ENCODE measurements at places on chromosomes 5 and 9.

GRCh38 chr9:32401488-32401887 lies 17.0 kb downstream of the ACO1 start:
- DNase-seq = no peak

DNA sequence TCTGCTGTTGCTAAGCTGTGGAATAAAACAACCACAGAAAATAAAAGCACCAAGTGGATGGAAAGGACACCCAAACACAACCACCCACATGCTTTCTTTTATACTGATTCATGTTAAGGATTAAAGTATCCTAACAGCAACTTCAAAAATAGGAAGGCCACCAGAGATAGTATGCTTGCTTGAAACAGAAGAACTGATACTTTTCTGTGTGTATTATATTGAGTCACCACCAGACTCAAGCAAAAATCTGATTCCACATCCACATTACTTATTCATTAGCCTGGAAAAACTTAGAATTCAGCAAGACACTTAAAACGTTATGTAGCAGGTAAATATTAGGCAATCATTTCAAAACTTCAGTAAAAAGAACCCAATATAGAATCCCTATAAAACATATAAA lies 52.3 kb downstream of the ZDHHC21 start:
- no peak for DNase-seq

DNA sequence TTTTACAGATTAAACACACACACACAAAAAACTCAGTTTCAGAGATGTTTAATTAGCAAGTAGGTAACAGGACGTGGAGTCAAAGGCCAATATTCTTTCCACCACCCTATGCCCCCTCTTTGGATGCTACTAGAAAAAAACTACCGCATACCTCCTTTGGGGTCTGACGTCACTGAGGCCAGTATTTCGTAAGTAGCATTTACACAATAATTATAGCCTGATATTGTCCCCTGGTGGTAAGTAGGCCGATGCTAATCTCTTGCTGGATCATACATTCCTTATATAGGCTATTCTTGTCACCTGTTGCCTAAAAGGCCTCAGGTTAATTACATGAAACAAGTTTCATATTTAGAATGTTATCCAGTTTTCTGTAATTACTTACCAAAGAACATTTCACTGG lies 21.0 kb upstream of the SMARCA2 start:
- DNase-seq = no peak

DNA sequence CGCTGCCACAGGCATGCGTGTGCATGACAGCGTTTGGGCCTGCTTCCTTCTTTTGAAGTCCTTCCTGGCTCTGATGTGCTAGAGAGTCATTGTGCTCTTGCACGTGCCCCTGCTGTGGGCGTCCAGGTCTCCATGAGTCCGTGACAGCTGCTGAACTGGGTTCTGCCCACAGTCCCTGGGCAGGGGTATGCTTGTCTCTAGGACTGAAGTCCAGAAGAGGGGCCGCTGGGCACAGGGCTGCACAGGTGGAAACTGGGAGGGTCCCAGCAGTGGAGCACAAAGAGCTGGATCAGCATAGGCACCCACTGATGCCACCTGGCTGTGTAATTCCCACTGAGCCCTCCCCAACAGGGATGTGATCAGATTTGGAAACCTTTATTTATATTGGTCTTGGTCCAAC lies 169.4 kb downstream of the IRX2 start:
- no peak for DNase-seq

DNA sequence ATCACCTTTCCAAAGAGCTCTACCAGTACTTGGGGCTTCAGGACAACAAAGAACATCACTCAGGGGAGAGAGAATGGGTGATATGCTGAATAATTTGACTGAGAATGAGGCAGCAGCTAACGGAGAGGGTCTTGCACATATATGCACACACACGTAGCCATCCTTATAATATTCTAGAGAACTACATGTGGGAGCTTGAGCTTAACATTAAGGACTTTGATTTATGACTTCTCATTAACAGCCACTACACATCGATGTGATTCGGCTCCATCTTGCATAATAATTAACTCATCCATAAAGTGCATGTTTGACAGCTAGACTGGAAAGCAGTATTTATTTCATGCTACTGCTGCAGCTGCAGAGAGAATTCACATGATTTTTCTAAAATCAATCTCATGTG lies 163.4 kb downstream of the RAB3C start:
- DNase-seq = no peak

DNA sequence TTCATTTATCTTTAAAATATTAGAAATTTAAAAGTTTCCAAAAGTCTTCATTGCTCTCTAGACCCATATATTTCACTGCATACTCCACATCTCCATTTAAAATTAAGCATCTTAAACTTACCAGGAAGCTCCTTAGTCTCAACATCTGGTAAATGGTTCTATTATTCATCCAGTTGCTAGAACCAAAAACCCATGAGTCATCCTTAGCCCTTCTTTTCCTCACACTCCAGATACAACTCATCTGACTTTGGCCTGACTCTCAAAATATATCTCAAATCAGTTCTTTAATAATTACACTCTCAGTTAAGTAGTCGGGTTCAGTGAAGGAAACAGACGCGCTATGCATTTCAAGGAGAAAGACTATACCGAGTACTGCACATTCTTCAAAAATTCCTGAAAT lies 110.2 kb upstream of the COX7C start:
- no peak for DNase-seq

DNA sequence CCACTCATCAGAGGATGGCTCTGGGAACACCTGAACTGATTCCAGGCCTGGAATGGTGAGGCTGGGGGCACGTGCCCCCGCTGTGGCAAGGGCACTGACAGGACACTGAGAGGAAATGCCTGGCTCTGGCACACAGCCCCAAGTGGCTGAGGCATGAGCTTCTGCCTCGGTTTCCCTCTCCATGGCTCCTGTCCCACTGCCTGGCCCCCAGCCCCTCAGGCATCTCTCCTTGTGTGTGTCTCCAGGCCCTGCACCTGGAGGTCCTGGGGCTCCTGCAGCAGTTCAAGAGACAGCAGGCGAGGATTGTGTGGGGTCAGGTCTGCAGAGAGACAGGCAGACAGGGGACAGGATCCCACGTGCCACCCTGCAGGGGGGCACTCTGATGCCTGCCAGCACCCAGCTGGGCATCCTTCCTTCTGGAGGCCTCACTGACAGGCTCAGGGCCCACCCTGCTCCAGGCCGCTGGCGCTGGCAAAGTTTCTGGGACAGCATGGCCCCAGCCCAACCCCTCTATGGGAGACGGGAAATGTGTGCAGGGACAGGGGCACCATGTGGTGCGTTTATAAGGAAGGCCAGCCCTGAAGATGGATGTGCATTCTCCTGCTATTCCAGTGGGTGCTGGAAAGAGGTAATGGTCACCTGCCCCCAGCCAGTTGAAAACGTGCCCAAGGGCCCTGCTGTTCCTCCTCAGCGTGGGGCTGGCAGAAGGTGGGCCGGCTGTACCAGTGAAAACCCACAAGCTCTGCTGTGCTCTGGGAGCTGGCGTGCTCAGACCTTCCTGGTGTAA lies 66.0 kb downstream of the RASGEF1C start:
- DNase-seq = no peak

DNA sequence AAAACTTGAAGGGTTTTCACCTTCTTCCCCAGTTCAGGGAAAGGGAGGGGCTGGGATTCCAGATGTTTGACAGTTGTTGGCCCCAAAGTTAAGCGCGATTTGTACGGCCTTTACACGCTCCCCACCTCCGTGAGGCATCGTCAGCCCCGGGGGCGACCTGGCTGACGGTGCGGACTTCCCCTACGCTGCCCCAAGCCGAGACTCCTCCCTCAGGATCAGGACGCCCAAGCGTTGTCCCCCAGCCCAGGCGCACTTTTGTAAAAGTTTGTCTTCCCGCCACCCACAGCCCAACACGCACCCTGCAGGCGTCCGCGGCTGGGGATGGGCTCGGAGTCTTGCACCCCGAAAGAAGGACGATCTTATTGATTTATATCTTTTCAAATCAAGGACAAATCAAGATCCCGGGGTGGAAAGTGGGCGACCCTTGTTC lies 713 bp downstream of the MOB3B start:
- DNase-seq = no peak

DNA sequence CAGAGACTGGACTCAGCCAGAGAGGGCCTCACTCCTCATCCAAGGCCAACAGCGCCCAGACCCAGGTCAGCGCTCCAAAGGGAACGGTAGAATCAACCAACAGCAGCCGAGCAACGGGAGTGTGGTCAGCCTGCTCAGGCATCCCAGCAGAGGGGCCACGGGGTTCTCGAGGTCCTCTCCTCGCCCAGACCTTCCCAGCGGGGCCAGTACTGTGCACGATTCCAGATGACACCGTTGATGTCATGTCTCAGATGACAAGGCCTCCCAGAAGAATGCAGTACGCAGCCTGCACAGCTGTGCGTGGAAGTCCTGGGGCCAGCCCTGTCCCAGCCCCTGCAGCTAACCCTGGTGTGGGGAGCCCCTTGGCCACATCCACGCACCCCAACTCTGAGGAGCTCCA lies 141.0 kb upstream of the PPP1R26 start:
- DNase-seq = no peak

- no peak for DNase-seq
Observed at GRCh38 chr5:145968970-145969713, 32.8 kb downstream of the SH3RF2 start.

GRCh38 chr5:122297587-122298298 lies 14.3 kb upstream of the SNCAIP start:
- no peak for DNase-seq

DNA sequence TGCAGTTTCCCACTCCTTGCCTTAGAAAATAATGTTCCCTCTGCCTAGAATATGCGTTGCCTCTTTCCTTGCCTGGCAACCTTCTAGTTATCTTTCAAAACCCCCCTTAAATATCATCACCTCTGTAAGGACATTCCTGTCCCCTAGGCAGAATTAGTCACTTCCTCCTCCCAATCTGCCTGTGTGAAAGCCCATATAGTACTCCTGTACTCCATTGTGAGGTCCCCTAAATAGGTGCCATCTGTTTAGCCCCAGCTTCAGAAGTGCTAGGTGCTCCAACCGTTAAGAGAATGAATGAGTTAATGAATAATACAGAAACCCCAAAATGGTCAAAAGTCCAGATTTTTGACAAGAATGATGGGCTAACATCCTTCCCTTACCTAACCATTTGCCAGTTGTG lies 181.4 kb downstream of the GDNF start:
- DNase-seq = no peak

- peak; percentile 40 for DNase-seq
Observed at GRCh38 chr5:180291943-180292831, at the start of gene MAPK9. Gene MAPK9, minus strand, starts transcription at chr5:180292083. Its CDS starts 11,522 bp downstream, at chr5:180280561.

- DNase-seq = no peak
Observed at GRCh38 chr9:90827181-90827871, 25.7 kb downstream of the SYK start.

DNA sequence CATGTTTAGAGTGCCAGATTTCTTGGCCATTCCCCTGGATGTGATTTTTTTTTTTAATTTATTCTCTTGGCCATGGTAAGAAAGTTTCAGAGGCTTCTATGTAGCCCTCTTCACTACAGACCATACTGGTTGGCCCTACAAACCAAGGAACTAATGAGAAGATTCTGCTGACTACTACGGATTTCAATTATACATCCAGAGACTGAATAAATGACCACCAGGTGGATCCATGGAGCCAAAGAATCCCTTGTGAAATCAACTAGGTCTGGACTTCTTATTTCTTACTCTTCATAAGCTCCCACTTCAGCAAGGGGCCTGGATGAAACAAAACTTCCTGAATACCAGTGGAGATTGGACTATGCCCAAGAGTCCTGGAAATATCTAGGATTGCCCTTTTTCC lies 27.6 kb downstream of the ZNF622 start:
- DNase-seq = no peak

GRCh38 chr9:7375013-7375511 lies 424.5 kb downstream of the DMAC1 start:
- DNase-seq = no peak

GRCh38 chr9:131523451-131524435 lies 7.3 kb downstream of the UCK1 start:
- no peak for DNase-seq

DNA sequence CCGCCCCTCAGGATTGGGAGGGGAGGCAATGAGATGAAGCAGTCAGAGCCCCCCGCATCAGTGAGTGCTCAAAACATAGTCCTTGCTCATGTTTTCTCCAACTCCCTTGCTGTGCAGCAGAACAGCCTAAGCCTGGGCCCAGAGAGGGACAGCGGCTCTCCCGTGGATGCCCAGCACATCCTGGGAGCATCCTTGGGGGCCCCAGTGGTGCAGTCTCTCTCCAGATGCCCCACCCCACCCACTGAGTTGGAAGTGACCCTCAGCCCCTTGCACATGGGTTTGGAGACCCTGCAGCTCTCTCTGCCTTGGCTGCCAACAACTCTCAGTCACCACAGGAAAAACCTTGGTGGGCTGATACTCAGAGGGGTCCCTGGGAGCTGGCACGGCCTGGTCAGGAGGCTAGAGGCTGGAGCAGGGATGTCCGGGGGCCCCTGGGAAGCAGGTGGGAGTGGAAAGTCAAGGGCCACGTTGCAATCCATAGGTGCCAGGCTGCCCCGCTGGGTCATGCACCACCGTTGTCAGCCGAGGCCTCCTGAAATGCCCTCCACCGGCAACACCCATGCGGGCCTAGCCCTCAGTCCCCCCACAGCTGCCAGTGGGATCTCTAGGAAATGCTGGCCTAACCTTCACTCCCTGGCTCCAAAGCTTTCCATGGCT lies 242.5 kb downstream of the PBX3 start:
- no peak for DNase-seq

- DNase-seq = no peak
Observed at GRCh38 chr9:129850821-129851550, 15.7 kb downstream of the USP20 start.

GRCh38 chr5:173338380-173339015 lies 10.3 kb upstream of the STC2 start:
- DNase-seq = no peak

DNA sequence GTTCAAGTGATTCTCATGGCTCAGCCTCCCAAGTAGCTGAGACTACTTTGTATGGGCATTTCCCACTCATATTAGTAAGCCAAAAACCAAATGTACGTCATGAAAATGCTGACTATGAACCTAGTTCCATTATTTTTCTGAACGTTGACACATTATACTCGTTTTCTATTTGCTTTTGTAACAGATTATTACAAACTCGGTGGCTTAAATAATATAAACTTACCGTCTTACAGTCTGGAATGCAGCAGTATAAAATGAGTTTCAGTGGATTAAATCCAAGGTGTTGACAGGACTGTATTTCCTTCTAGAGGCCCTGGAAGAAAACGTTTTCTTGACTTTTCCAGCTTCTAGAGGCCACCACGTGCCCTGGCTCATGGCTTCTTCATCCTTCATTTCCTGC lies 517.0 kb downstream of the GADD45G start:
- DNase-seq = no peak
